ENCODE measurements at places on chromosomes 16 and 17.

- DNase-seq = no peak
Observed at GRCh38 chr16:56505181-56505580, 14.6 kb downstream of the BBS2 start.

GRCh38 chr16:70438969-70439862 lies at the start of gene ST3GAL2:
ST3GAL2 (minus strand) TSS chr16:70439100; CDS start chr16:70398530, 40,570 bp downstream.
- DNase-seq = peak; percentile 98

DNA sequence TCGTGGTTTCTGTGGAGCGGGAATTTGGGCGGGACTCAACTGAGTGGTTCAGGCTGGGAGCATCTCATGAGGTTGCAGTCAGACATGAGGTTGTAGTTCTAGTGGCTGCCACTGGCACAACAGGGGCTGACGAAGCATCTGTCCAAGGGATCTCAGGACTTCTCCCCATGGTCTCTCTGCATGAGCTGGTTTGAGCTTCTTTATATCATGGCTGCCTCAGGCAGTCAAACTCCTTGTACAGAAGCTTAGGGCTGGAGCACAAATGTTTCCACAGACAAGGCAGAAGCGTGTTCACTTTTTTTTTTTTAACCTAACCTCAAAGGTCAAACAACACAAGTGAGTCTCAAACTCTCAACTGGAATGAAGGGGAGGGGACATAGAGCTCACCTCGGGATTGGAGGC lies 243.3 kb downstream of the MSI2 start:
- no peak for DNase-seq

GRCh38 chr17:47986520-47986919 lies 15.6 kb downstream of the CDK5RAP3 start:
- no peak for DNase-seq

DNA sequence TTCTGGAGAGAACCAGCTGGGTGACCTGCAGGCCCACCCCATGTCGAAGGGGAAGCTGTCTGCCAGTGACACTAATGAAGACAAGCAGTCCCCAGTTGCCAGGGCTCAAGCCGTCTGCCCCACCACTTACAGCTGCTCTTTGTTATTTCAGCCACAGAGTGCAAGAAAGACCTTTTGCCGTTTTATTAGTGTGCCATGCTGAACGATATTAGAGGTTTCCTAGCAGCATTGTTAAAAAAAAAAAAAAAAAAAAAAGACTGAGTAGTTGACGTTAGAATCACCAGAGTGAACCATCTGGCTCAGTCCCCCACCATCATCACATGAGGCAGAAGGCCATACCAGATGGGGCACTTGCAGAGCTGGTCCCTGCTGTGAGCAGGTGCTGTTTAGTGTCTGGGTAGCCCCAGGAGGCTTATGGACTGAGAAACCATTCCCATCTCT lies 26.5 kb upstream of the SLC39A11 start:
- no peak for DNase-seq

GRCh38 chr17:539766-540165 lies 174.9 kb downstream of the VPS53 start:
- DNase-seq = no peak

GRCh38 chr16:66199189-66199588 lies 167.3 kb upstream of the CDH5 start:
- peak; percentile 83 for DNase-seq

GRCh38 chr17:33012522-33013033 lies 20.9 kb downstream of the SPACA3 start:
- DNase-seq = peak; percentile 94

GRCh38 chr17:76585033-76585648 lies 519 bp downstream of the ST6GALNAC2 start:
- DNase-seq = peak; percentile 16

GRCh38 chr17:75565066-75565465 lies 22.5 kb upstream of the MYO15B start:
- DNase-seq = peak; percentile 20

- DNase-seq = peak; percentile 86
Observed at GRCh38 chr16:82062645-82063058, 27.6 kb downstream of the HSD17B2 start.

GRCh38 chr17:17036524-17036998 lies 5.7 kb upstream of the MPRIP start:
- DNase-seq = no peak

- DNase-seq = no peak
Observed at GRCh38 chr17:81082177-81083073, 47.5 kb downstream of the BAIAP2 start.

DNA sequence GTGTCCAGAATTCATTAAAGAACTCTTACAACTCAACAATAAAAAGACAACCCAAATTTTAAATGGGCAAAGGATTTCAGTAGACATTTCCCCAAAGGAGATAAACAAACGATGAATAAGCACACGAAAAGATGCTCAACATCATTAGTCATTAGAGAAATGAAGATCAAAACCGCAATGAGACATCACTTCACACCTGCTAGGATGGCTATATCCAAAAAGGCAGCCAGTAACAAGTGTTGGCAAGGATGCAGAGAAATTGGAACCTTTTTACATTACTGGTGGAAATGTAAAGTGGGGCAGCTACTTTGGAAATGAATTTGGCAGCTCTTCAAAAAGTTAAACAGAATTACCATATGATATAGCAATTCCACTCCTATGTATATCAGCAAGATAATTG lies 42.0 kb downstream of the PITPNM3 start:
- no peak for DNase-seq

GRCh38 chr16:83837566-83837965 lies 29.8 kb downstream of the HSBP1 start:
- no peak for DNase-seq

- DNase-seq = no peak
Observed at GRCh38 chr16:27129401-27129800, 62.7 kb downstream of the C16orf82 start.

GRCh38 chr17:68704871-68705713 lies 103.9 kb upstream of the FAM20A start:
- peak; percentile 78 for DNase-seq

Measured in adipocyte (in vitro differentiated cells).